ENCODE measurements at places on chromosomes 3 and 15.
A peak's percentile ranks its signal among the peaks of the same experiment; 100 is the strongest.

GRCh38 chr3:119559441-119559963, at the start of gene CD80:
Gene CD80 (minus strand): TSS chr3:119559614. CDS start chr3:119557728, 1,886 bp downstream.
- no peak for DNase-seq

DNA sequence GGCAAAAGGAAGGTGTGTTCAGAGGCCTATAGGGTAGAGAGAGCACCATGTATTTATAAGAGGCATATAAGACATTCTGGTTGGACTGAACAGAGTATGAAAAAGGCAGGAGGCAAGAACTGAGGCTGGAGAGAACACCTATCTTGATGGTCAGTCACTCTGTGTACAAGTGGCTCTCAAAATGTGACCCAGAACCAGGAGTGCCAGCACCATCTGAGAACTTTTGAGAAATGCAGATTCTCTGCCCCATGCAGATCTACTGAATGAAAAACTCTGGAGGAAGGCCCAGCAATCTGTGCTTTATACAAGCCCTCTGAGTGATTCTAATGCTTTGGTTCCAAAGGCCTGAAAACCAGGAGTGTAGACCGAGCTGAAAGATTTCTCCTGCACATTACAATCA, 324.0 kb upstream of the IL12A start:
- no peak for DNase-seq

DNA sequence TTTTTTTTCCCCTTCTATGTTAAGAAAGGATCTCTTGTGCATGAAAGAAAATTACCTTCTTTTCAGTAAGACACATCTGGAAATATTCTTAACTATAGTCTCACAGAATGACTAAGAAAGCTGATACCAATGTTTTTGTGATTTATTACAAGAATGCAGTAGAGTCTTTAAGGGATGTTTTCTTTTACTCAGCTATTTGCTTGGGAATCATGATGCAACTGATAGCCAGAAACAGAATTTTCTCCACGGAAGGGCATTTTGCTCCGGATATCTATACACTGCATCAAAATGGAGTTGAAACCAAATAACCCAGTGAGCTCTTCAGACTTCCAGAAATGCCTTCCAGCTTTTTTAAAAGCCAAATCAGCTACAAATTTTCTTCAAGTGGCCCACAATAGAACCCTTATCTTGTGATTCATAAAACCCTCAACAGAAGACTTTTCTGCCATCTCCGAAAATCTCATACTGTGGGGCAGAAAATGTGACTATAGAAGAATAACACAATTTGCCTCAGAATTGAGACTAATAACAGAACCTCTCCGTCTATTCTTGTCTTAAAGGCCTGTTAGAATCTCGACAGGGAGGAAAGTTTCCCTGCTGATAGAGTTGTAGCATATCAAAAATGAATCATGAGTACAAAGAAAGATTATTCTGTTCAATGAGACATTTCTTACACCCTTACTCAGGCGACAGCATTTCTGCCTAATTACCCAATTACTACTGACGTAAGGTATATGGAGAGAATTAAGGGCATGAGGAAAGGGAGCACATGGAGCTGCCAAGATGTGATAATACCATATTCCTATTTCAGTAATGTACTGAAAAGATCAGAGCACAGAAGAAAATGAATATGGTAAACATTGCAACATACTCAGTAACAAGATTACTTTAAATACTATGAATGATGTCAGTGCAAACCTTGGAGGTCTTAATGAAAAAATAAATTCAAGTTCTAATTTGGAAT, 900.1 kb downstream of the ROBO1 start:
- no peak for DNase-seq

GRCh38 chr15:55526559-55527036, 18.6 kb upstream of the DNAAF4 start:
- peak; percentile 30 for DNase-seq

- no peak for DNase-seq
Observed at GRCh38 chr3:1087066-1087560, 5.7 kb upstream of the CNTN6 start.

DNA sequence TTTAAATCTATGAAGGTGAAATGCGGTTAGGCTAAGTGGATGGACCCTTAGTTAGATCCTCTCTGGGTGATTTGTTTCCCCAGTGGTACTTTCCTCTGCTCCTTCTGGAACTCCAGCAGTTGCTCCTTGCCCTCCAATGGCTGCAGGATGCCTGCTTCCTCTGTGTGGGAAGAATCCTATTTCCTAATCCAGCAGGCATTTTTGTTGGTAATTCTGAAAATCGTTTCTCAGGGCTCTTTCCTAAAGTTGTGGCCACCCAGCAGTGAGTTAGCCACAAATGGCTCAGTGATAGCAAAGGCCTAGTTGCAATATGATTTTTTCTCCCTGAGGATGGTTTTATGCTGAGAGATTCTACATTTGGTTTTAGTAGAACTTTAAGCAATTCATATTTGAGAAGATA, 332.3 kb upstream of the C2CD4B start:
- no peak for DNase-seq

DNA sequence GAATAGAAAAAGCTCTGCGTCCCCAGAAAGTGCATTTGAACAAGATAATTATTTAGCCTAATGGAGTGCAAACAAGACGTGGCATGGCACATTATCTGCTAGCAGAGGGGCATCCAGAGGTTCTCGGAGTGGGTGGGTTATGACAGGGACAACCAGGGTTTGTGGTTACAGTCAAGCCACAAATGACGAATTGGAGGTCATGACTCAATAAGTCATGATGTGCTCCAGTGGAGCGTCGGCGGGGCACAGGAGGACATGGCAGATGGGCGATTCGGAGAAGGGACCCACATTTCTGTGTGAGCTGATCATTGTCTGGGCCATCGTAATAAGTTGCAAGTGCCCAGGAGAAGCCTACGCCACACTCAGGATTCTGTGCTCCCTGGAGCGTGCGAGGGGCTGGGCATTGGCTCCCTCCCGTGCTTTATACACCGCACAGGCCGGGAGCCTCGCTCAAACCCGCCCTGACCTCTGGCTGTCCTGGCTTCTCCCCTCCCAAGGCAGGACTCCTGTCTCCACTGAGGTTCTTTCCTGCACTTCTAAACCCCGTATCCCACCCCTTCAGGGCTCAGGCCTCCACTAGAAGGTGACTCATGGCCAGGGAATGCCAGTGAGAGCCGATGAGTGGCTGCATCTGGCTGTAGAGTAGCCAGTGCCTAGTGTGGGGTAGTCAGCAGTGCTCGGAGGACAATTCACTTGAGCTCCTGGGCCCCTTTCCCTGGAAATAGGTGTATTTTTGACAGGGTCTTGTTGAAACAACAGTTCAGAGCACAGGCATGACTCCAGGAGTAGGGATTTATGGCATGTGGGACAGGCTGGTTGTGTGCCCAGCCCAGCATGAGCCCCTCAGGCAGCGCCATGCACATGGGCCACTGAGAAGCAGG, 67.4 kb downstream of the GRIP2 start:
- peak; percentile 73 for DNase-seq

- no peak for DNase-seq
Observed at GRCh38 chr15:99084965-99085364, 19.9 kb upstream of the SYNM start.

GRCh38 chr3:159802864-159803263, 185.8 kb upstream of the IL12A start:
- DNase-seq: no peak

DNA sequence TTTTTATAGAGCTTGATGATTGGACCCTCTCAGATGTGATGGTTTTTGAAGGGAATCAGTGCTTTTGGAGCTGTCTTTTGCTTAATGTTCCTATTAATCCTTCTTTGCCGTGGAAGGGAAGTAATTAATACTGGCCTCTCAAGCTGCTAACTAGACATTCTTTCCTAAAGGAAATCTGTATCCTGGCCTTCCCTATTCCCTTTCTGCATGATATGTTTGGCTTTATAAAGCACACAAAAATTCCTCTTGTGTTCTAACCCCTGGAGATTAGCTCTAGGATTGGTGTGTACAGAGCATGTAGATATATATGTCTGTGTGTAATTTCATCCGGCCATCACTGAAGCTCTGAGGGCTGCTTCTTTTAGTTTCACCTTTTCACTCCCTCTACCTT, 6.9 kb downstream of the ATXN7 start:
- no peak for DNase-seq

DNA sequence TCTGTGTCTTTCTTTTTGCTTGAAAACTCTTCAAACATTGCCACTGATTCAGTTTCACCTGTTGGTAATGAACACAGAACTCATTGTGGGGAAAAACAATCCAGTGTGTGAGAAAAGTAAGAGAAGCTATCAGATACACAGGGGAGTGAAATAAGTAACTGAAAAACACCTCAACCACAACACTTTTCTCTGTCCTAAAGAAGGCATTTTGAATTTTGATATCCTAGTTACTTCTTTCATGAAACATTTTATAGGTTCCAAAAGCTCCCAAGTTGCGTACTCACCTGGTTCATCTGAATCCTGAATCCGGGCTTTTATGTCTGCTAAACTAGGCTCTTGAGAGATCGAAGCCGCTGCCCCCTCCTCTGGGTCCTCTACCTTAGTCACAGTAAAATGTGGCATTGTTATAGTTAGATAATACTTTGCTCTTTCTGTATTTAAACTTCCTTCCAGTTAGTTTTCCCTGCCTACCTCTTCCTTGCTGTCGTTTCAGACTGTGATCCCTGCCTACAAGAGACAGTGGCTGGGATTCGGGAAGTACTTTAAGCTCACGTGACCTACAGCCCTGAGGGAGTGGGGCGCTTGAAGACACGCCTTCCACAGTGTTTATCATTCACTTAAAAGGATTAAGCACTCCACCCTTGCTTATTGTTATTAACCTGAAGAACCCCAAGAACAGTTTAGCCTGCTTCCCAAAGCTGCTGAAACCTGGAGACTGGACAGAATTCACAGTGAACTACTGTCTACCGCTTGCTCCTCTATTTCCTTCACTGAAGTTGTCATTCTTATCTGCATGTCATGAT, 19.1 kb downstream of the SLC12A6 start:
- DNase-seq: no peak

Data from AG04450 (cell line).